Stimulated activated CD8-positive, alpha-beta memory T cell treated with anti-CD3 and anti-CD28 coated beads, Interleukin-4, amount 100 ng/mL, for 1 hour (primary cell): ENCODE measurements at places on chromosomes 6 and 20.

- DNase-seq: no peak
Observed at GRCh38 chr6:20687494-20687893, 153.2 kb downstream of the CDKAL1 start.

GRCh38 chr6:153312634-153313033 is 181.6 kb upstream of the RGS17 start:
- DNase-seq: peak; percentile 0

GRCh38 chr6:125748406-125749172 is 843 bp upstream of the HEY2 start:
- DNase-seq: no peak

DNA sequence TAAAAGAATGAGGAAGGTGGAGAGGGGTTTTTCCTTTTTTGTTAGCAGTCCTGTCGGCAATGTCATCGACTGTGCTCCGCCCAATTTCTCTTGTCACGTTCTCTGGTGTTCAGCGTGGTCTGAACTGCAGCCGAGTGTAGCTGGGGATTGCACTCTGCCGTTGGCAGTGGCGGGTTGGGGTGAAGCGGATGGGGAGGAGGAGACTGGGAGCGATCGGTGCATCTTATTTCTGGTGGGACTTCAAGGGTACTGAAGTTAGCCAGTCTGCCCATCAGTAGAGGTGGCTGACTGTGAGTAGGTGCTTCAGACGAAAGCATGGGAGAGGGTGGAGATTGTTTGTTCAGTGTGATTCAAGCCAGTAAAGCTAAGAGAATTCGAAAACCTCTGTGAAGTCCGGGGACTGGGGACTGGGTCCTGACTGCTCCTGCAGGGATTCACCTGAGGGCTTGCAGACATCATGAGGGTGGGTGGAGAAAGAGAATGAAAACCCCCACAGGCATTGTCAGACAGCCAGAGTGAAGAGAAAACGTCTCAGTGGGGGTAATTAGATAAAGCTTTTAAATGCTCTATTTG is 5.1 kb downstream of the RREB1 start:
- DNase-seq: peak; percentile 8

GRCh38 chr6:130965656-130966055 is 97.4 kb downstream of the EPB41L2 start:
- DNase-seq: no peak

DNA sequence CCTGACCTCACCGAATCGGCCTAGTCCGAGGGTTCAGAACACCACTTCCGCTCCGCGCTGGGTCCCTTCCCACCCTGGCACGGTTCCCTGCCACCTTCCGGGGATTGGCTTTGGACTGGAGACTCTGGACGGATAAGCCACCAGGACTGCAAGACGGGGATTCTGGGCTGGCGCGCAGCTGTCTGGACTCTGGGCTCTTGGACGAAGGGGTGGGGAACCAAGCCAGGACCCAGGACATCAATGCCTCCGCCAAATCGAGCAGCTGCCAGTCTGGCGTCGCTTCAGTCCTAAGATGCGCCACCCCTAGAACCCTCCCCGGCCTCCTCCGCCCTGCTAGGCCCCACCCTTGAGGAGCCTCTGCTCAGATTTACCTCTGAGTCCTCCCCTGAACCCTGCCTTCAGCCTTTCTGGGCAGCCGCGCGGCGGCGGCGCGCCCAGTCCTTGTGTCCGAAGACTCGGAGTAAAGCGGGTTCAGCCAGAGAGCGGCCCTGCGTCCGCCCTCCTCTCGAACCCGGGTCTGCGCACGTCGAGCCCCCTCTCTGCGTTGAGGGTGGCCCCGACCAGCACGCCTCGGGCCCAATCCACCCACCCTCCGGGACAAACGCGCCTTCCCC is 1.2 kb downstream of the KCNK17 start:
- DNase-seq: no peak

DNA sequence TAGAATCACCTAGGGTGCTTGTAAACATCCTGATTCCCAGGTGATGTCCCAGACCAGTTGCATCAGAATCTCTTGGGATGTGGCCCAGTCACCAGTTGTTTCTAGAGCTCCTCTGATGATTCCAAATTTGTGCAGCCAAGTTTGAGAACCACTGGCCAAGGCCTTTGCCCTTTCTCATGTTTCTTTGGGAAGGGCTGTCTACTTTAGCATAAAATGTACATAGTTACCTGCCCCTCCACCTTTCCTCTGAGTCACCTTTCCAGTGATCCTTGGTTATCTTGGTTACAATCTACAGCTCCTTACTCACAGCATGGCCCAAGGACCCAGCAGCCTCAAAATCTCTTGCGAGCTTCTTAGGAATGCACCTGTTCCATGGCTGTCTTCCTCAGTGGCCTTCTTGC is 266.4 kb upstream of the PRND start:
- DNase-seq: no peak

DNA sequence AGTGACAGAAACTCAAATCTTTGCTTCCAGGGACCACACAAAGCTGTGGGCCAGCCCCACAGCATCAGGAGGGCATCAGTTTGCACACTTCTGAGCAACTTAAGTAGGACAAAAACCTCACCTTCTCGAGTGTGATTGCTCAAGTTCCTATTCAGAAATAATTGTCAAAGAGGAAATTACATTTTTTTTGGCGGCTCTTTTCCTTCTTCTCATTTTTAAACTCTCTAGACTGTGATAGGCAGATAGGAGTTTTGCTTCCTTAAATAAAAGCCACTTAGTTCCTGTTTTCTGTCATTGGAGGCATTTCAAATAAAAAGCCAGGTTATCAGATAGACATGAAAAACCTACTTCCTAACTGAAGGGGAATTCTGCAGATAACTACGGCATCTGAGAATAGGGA is 11.2 kb upstream of the TAGAP start:
- no peak for DNase-seq

GRCh38 chr20:60365064-60365666 is 406.9 kb downstream of the CDH26 start:
- DNase-seq: no peak

DNA sequence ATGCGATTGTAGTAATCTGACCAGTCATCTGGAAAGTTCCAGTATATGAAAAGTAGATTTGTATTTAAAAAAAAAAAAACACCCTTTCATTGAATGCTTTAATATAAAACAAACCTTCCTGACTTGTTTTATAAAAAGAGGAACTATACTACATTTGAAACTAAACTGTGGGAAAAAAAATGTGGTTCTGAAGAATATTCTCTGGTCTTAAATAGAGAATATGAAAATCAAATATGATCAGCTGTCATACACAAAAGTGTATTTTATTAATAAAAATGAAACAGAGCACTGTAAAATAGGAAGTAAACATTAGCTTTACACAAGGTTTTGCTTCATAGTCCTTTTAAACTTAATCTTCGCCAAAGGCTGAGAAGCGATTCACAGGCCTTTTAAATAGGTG is 25.3 kb upstream of the CD83 start:
- DNase-seq: no peak

GRCh38 chr20:60565083-60565482 is 606.9 kb downstream of the CDH26 start:
- DNase-seq: no peak

DNA sequence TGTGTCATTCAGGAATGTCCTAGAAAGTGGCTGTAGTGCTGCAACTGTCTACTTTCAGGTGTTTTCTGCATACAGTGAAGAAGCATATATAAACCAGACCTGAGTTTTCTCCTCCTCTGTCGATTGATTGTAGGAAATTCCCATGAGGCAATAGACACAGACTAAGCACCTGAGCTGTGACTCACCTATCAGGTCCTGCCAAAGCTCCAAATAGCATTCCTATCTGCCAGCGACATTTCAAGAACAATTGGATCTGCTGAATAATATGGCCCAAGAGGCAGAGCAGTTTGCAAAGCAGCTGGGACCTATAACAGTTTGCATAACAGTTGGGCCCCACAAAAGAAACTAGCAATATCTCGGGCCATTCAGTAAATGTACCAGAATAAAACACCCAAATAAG is 360.4 kb downstream of the HAO1 start:
- DNase-seq: no peak

- DNase-seq: no peak
Observed at GRCh38 chr6:72619883-72620696, 1.8 kb upstream of the KCNQ5 start.

DNA sequence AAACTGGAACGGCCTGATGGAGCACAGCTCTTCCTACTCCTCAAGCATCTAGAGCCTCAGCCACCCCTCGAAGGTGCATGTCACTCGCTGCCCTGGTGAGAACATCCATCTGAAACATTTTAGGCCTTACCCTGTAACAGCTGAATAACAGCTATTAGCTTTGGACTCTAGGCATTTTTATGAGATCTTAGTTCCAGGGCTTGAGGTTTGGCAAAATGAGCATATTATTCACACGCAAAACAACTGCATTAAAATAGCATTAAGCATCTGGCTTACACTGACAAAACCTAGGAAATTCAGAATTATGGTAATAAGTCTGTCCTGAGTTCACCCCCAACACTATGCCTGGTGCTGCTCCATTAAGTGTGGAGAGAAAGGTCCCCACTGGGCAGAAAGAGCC is 56.1 kb downstream of the ADAT2 start:
- no peak for DNase-seq

DNA sequence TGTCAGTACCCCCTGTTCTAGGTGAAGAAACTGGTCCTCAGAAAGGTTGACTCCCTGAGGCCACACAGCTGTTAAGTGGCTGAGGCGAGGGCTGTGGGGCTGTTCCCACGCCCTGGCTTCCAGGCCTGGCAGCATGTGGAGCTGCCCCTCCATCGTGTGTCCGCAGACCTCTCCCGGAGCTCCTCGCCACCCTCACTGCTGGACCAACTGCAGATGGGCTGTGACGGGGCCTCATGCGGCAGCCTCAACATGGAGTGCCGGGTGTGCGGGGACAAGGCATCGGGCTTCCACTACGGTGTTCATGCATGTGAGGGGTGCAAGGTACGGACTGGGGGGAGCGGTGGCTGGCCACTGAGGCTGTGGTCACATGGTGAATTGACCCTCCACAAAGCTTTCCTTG is 32.2 kb upstream of the FANCE start:
- DNase-seq: no peak

DNA sequence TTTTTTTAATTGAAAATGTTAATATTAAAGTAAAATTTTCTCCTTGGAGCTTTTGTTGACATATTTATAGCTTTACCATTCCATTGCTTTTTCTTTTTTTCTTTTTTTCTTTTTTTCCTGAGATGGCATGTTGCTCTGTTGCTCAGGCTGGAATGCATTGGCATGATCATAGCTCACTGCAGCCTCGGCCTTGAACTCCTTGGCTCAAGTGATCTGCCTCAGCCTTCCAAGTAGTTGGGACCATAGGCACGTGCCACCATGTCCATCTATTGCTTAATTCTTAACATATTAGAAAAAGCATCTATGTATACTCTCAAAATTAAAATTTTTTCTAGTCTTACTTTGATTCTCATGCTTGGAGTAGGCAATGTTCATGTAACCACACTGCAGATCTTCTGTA is 43.0 kb downstream of the RALGAPB start:
- DNase-seq: no peak

DNA sequence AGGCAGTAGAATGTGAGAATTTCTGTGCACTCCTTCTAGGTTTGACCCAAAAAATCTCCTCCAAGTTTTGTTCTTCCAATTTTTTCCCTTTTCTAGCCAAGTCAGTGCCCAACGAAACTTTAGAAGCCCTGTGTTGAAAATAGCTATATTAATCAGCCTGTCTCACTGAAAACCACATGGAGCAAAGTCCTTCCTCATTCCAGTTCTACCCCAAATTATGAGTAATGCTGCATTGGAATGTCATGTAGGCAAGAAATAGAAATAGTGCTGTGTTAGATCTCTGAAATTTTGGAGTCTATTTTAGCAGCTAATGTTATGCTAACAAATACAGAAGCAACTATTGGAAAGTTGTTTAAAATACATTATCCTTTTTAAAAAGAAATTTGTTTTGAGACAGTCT is 725.5 kb downstream of the TBC1D32 start:
- DNase-seq: no peak

DNA sequence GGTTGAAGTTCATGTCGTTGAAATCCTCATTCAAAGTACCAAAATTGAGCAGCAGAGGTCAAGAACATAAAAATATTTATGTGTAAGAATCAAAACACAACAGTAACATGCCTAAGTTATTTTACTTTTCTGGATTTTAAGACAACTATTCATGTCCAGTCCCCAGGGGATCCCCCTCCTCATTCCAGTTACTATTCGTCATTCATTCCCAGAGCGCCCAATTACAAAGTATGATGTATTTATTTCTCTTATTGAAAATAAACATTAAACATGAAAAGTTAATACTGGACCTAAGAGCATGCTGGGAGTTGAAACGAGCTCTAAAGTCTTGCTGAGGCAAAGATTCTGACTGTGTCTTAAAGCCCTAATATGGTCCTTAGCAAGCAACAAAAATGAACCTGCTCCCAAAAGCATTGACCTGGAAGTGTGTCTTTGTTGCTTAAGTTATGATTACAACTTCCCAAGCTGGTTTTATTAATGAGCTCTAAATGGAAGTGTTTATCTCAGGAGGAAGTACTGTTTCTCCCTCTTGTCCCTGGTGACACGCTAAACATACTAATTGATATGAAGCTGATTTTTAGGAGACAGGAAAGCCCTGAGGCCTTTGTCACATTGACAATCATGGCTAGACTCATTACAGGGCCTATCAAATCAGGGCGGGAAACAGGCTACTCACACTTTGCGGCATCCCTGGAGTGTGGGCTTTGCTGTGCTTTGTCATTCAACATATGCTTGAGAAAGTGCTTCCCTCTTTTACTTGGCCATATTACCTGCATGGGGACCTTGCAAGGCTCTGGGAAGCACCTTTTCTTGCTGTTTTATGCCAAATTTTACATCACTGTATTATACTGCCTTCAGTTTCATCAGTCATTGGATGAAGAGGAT is 192.2 kb upstream of the DTNBP1 start:
- DNase-seq: no peak

GRCh38 chr6:14726816-14727493 is 518.9 kb upstream of the JARID2 start:
- DNase-seq: no peak

DNA sequence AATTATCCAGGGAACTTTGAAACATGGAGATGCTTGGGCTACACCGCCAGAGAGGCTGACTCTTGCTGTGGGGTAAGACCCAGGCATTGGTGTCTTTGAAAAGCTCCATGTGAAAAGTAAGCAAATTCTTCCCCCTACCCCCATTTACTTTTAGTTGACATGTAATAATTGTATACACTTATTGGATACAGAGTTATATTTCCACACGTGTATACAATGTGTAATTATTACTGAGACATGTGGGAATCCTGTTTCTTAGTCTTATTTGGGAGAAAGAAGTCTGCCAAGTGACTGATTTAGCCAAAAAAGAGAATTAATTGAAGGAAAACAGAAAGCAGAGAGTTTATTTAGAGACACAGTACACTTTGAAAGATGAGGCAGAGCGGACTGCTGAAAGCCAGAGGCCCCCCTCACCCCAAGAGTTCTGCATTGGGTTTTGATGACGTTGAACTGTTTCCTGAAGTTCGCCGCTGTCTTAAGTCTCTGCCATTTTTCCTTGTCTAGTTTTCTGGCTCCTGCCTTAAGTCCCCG is 193.8 kb downstream of the PACRG start:
- no peak for DNase-seq

- no peak for DNase-seq
Observed at GRCh38 chr20:10947726-10948125, 273.9 kb upstream of the JAG1 start.

DNA sequence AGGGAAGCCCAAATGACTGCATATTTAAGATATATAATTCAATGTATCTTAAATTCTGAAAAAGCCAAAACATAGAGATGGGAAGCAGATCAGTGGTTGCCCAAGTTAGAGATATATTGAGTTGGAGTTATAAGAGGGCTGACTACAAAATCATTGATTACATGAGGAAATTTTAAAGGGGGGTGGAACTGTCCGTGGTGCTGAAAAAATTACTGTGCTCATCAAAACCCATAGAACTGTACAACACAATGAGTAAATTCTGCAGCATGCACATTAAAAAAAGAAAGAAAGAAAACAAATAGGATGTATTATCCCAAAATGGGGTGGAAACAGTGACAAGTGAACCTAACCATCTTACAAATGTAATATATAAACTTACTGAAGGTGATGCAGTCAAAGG is 100.9 kb downstream of the FUT9 start:
- no peak for DNase-seq
